ENCODE measurements at places on chromosomes 3 and 15.

DNA sequence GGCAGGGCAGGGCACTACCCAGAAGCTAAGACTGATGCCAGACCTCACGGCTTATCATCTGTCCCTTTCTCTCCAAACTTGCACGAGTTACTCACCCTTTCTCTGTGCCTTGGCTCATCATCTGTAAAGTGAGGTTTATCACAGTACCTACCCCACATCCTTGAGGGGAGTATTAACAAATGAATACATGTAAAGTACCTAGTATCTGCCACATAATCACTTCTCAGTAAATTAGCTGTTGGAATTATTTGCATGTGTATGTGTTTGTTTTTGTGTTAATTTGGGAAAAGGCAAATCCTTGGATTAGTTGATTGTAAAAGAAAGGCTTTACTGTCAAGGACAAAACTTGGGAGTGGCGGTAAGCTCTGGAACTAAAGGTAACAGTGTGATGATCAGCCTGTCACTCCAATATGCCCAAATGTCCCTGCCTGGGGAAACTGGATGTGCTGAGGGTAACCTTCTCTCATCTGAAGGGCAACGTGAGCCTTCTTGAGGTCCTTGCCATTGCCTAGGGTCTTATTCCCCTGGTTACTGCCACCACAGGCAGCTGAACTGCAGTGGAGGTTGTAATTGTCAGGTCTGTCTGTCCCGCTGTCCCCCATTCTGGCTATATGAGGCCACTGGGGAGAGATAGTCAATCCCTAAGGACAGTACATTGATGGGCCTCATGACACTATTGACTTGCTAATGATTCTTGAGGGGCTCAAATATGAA lies 269.4 kb downstream of the CLSTN2 start:
- no peak for DNase-seq

- DNase-seq = peak; percentile 36
Observed at GRCh38 chr3:141452045-141452444, 34.8 kb upstream of the RASA2 start.

DNA sequence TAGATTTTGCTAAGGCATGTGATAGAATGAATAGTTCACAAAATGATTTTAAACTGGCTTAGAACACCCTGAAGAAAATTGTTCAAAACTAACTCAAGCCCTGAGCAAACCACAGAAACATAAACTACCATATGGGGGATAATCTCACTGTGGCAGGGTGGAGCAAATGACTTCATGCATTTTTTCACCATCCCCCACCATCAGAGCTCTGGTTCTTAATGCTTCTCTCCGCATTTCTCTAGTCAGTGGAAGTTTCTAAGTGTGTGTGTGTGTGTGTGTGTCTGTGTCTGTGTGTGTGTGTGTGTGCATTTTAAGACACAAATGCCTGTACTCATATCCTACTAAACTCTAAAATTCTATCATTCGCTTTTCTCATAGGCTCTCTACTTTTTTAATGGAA lies 107.1 kb upstream of the PHLDB2 start:
- DNase-seq = no peak

DNA sequence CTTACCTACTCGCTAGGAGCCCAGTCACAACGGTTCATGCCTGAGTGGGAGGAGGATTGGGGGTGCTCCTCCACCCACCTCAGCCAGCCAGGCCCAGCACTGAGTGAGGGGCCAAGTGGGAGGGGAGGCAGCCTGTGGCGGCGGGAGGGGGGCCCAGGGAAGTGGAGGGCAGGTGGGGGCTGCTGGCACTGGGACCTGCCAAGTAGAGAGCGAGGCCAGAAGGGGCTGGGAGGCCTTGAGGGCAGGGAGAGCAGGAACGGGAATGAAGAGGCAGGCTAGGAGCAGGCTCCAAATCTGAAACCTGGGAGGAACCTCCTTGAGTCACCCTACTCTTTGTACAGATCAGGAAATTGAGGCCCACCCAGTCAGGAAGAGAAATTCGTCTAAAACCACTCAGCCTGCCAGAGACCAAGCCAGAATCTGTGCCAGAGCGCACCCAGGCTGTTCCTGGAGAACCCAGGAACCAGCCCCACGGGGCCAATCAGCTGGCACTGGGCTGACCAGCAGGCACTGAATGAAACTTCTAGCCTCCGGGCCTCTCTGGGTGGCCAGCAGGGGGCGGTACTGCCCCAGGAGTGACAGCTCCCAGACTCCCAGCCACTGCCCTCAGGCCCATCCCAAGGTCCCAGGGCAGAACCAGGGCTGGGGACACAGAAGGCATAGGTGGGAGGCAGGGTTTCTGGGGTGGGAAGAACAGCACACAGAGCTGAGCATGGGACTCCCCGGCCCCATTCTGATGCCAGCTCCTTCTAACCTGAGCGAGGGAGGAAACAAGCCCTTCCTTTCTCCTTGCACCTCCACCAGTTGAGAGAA lies 14.8 kb upstream of the CYP11A1 start:
- DNase-seq = peak; percentile 94

- DNase-seq = no peak
Observed at GRCh38 chr3:119170821-119171220, 2.6 kb upstream of the UPK1B start.

- peak; percentile 13 for DNase-seq
Observed at GRCh38 chr3:3800685-3801493, 1.7 kb downstream of the LRRN1 start.

DNA sequence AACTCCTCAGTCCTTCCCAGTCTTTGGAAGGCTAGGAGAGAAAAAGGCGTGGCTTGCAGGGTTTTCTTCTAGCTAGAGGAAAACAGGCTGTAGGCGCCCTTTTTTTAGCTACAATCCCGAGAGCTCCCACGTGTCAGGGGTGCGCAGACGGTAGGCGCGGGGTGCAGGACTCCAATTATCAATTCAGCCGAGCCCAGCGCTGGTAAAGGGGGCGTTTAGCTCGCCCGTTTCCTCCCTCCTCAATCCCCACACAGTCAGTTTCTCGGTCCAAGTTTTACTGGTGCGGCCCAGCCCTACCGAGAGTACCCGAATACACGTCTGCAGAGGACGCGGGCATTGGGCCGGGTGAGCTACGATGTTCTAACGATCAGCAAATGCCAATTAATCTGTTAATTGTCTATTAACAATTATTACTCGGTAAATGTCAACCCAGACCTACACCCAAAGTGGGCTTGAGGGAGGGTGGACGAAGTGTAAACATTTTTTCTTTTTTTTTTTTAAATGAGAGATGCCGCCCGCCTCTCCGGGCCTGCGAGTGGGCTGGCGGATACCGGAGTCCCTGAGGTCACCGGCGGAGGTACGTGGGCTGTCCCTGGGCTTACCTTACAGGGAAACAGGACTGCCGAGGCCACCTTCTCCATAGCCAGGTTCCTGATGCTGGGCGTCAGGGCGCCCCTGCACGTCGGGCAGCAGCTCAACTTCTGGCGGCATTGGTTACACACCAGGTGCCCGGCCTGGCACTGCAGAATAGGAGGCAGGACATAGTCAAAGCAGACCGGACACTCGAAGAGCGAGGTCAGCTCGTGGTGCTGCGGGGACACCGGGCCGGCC lies 923 bp downstream of the SIAH2 start:
- DNase-seq = no peak

- peak; percentile 97 for DNase-seq
Observed at GRCh38 chr3:131361464-131362421, 19.8 kb upstream of the NUDT16 start.

DNA sequence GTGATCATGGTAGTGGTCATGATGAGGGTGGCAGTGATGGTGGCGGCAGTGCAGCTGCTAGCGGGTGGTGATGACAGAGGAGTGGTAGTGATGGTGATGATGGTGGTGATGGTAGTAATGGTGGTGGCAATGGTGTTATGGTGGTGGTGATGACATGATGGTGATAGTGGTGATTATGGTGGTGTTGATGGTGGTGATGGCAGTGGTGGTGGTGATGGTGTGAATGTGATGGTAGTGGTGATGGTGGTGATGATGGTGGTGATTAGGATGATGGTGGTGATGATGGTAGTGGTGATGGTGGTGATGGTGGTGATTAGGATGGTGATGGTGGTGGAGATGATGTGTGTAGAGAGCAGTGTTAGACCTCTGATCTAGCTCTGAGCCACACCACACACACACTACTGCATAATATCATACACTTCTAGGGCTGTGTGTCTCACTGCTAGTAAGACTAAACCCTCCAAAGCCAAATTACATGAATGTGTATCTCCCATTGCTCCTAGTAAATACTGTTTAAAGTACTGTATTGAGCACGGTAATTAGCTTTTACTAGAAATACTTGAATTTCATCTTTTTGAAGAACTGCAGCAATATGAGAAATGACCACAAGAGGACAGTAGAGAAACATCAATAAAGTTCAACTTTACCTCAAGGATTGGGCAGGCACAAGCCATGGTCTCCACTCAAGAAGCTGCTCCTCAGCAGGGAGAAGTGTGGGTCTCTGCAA lies 28.8 kb downstream of the TMED3 start:
- peak; percentile 84 for DNase-seq

DNA sequence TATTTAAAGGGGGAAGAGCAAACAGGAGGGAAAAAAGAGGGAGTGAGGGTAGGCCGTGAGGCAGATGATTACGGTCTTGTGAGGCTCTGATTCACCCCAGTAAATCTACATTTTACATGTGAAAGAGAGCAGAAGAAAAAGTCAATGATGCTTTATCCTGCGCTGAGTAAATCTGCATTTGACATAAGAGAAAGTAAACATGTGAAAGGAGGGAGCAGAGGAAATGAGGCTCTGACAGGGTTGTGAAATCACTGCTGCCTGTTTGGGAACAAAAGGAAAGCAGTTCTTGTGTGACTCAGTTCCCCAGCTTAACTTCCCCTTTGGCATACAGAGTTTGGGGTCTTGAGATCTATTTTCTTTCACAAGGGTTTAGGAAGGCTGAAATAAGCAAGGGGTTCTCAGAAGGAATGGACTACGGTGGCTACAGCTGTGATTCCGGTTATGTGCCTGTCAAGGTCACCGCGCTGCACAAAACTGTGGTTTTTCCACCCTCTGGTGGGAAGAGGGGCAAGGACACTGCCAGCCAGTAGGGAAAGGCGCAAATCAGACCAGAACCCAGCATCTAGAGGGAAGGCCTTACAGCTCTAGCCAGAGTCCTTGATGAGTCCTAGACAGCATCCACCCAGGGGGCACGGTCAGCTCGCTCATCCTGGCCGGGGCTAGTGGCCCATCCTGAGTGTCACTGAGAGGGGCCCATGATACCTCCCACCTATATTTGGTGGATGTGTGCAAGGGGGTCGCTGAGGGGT lies 18.9 kb upstream of the HCN4 start:
- no peak for DNase-seq

GRCh38 chr3:128094295-128095151 lies 29.1 kb downstream of the RUVBL1 start:
- no peak for DNase-seq

DNA sequence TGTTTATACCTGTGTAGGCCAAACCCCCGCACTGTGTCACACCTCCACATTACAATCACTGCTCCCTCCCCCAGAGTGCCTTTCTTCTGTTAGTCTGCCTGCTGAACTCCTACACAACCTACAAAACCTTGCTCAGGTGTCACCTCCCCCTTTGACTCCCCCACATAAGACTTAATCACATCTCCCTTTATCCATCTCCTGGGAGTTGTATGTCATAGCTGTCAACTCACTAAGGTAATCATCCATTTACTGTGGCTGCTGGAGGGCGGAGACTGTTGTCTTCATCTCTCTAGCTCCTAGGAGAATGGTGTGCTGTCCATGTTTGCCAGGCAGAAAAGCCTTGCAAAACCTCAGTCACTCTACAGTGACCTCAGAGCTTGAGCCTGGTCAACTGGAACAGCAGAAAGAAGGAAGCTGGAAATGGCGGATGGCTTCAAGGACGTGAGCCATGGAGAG lies 43.8 kb downstream of the ZNF710 start:
- no peak for DNase-seq

All from trophoblast cell (in vitro differentiated cells and primary cell).